Naive thymus-derived CD4-positive, alpha-beta T cell (primary cell): ENCODE measurements at places on chromosomes 1 and 21. TPM values are rescaled to one million over a fixed set of nuclear protein-coding genes. Genes with fewer than 3 reads are reported as not detected.

GRCh38 chr1:202923533-202923932, 3.5 kb downstream of the KLHL12 start:
- no peak for DNase-seq

DNA sequence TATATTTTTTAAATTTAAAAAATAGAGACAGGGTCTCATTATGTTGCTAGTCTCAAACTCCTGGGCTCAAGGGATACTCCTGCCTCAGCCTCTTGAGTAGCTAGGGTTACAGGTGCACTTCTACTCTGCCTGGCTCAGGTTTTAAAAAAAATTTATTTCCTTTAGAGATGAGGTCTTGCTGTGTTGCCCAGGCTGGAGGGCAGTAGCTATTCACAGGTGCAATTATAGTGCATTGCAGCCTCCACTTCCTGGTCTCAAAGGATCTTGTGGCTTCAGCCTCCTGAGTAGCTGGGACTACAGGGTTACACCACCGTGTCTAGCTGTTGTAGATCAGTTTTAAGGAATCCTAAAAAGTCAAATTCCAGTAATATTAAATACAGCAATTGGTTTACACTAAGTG, 5.0 kb downstream of the RNF11 start:
- DNase-seq = no peak

- no peak for DNase-seq
These were observed 5.0 kb upstream of the EDEM3 start for GRCh38 chr1:184759651-184760050.

- DNase-seq = no peak
These were observed 6.2 kb downstream of the HPCAL4 start for GRCh38 chr1:39685071-39685470.

DNA sequence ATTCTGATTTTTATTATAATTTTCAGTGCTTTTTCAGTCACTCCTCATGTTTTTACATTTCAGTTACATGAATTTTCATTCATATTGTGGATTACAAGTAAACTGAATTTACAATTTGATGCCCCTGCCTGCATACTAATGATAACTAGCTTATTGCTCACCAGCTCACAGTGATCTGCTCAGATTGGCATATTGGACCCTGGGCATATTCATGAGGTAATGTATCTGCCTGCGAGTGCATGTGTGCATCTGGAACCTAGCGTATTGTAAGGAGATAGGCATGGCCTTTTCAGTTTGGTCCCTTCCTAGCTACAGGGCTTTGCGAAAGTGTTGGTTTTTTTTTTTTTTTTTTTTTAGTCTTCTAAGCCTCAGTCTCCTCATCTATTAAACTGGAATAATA, 213.7 kb downstream of the SDCCAG8 start:
- DNase-seq = no peak

DNA sequence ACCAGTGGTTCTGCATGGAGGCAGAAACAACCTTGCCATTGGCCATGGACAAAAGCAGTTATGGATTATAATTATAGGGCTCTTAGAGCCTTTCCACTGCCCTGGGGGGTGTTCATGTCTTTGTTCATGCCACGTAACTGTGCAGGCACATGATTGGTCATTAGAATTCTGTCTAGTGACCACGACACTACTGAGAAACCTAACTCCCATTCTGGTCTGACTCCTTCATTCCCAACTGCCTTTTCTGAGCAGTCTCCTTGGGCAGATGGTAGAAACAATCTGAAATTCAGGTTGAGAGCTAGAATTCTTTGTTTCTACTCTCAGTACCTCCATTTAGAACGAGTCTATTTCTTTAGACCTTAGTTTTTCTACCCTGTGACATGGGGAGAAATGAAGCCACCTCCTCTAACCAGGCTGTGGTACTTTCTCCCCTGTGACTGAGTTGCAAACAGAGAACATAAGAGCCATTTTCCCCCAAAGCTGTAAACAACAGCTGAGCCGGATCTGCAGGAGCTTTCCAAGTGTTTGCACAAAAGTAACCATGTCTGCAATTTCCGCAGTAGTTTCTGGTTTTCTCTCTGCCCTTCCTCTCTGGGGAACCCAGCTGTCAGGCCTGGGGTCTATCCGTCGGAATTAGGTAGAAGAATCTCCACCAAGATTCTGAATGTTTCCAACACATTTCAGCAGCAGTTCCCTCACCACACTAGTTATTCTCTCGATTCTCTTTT, 37.7 kb upstream of the IPO9 start:
- DNase-seq = no peak

- DNase-seq = no peak
These were observed 10.5 kb upstream of the PLCH2 start for GRCh38 chr1:2465371-2466269.

DNA sequence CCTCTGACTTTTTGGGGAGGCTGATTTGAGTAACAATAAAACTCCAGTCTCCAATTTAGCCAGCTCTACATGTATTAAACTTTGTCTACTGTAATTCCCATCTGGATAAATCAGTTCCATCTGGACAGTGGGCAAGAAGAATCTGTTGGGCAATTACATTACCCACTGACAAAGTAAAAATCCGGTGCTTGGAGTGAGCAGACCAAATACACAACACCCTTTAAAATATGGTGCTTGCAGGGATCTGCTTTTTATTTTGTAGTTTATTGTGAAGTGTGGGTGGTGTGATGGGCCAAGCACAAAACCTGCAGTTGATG, 8.9 kb upstream of the CD55 start:
- no peak for DNase-seq

GRCh38 chr1:53633073-53633704, 105.8 kb downstream of the GLIS1 start:
- no peak for DNase-seq

DNA sequence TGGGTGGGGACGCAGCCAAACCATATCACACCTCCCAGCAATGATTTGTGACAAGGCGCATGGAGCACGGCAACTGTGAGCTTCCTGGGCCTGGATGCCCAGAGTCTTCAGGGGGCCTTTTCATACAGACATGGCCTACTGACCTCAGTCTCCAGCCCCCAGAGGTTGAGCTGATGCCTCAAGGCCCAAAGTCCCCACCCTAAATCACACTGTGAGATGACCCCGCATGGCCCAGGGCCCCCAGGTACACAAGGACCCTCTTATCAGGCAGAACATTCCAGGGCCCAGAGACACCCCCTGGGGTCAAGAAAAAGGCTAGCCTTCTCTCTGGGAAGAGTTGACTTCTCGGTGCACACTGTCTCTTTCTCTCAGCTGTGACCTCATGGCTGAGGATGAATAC, 179.7 kb upstream of the C1orf174 start:
- no peak for DNase-seq

DNA sequence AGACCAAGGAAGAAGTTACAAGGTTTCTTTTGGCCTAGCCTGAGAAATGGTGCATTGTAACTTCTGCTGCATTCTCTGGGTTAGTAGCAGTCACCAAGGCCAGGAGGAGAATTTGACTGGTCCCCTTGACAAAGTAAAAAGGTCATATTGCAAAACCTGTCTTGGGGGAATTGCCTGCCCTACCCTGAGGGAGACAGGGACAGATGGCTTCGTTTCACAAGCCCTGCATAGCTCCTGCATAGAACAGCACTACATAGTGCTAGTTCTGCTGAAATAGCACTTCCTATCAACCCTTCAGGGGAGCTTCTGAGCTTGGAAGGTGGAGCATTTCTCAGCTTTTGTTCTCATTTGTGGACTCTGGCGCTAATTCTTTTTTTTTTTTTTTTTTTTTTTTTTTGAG, 20.4 kb upstream of the AK2 start:
- no peak for DNase-seq

DNA sequence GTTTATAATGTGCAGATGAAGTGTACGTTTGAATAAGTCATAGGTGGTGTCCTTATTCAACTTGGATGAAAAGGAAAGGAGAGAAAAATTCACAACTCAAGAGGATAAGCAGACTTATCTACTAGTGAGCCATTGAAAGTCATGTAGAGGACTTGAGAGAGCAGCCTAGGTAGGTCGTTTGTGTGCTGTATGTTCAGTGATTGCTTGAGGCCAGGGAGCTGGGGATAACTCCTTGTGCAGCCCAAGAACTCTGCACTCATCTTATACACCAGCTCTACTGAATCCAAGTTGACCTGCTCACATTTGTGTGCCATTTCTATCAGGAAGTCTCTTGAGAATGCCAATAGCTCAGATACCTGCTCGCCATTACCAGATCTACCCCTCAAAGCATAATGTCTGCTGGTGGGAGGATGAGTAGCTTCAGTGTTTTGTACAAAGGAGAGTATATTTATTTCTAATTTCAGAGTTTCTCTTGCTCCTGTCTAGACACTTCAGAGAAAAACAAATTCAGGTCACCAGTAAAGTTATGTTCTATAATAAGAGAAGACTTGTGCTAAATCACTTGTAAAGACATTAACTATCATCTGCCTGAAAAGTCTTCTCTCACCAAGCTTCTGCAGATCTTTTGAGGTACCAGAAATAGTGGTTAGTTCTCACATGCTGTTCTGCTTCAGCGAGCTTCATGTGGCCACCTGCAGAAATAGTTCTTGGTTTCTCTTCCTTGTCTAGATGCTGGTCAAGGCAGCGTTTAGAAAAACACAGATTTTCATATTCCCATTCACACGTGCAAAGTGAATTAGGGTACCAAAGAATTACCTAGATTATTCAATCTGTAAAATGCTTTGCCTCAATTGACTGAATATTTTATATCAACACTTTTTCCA, 10.8 kb downstream of the S1PR1 start:
- no peak for DNase-seq

DNA sequence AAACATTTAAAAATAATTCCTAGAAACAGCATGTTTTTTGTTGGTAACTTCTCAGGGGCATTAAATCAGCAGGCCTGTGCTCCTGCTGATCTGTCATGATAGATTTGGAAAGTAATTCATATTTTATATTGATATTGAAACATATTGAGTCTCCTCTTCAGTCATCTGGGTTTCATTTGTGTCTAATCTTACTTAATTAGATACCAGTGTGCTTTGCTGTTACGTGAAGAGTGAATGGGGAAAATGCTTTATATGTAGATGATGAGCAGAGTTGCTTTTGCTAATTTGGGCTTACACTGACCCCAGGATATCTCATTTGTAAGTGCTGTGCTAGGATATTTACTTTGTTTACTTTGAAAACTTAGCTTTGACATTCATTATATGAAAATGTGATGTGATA, 45.9 kb downstream of the CHRM3 start:
- no peak for DNase-seq

DNA sequence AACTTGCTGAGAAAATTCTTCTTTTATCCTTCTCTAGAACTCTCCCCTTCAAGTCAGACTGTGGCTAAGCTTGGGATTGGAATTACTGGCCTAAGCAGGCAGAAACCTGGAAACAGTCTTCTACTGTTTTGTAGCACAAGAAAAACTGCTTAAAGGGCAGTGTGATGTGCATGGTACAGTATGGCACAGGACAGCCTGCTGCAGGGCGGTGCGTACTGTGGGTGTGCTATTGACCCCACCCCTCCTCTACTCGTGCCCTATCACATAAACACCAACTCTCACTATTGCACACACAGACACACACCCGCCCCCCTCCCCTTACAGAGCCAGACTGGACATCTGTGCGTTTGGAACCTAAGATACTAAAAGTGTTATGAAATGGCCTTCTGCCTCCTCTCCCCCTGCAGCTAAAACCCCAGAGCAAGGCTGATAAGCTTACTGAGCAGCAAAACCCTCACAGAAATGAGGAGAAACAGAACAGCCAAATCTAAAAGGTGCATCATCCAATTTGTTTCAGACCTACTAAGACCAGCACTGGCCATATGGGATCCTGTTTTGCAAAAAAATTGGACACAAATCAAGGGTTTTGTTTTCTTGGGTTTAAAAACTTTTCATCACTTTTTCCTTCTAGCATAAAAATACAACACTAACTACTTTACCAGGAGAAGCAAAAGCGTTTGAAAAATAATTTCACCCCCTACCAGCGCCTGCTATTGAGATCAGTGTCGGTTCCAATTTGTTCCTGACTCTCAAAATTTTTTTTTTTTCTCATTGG, 355.8 kb upstream of the LYPLAL1 start:
- DNase-seq = no peak

GRCh38 chr1:190119683-190120082, 358.0 kb downstream of the BRINP3 start:
- DNase-seq = no peak

- no peak for DNase-seq
These were observed 44.0 kb downstream of the URB1 start for GRCh38 chr21:32348604-32349332.

GRCh38 chr1:89489047-89489729, 35.4 kb upstream of the LRRC8B start:
- DNase-seq = no peak

DNA sequence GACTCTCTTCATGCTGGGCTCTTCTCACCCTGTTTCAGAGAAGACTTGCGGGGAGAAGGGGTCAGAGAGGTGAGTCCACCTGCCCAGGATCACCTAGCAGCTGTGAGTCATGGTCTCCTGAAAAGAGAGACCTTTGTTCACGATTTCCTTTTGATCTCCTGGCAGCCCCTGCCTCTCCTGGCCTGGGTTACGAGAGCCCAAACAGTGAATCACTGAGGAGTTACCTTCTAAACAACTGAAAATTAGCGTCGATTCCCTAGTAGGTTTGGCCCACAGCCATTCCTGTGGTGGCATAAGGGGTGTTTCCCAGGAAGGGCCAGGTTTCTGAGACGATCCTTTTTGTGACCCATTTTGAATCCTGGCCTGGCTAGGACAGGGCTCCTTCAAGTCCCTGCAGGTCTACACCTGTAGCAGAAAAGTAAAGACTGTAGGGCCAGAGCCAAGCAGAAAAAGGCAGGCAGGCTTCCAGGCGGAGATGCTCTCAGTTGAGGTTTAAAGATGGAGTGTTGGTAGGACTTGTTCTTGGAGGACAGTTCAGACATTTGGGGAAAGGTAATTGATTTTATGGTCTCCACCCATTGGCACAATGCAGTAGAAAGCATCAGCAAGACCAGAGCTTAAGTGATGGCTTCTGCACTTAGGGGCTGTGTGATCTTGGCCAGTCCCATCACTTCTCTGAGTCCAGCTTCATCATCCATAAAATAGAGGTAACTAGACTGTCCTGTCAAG, 2.1 kb upstream of the PLA2G2E start:
- DNase-seq = no peak

DNA sequence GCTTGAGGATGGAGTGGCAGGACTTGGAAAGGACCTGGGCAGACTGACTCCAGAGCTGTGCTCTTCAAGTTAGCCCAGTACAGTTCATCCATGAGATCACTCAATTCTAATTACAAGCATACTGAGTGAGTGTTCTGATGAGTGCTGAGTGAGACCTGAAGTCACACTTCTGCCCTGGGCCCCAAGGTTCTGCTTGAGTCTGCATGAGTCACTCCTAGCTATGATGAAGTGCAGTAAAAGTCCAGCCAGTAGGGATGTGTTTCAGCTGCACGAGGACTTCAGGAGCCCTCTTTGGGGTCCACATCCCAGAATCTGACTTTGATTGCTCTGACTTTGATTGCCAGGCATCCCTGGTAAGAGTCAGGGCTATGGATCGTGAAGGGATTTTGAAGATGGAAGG, 35.8 kb downstream of the PLEKHA6 start:
- DNase-seq = no peak

GRCh38 chr1:117735045-117735992, 129.5 kb downstream of the TENT5C start:
- DNase-seq = peak; percentile 36

SLC44A3 gene
- not detected for polyA plus RNA-seq

S100A6 gene
- 568 TPM for polyA plus RNA-seq

CLCA1 gene
- polyA plus RNA-seq = not detected

PEA15 gene
- polyA plus RNA-seq = 4.7 TPM

SEMA6C gene
- polyA plus RNA-seq = 2.6 TPM

CCDC185 gene
- polyA plus RNA-seq = not detected

GOLPH3L gene
- polyA plus RNA-seq = 29.2 TPM

RBM11 gene
- 4.9 TPM for polyA plus RNA-seq
